ENCODE measurements at places on chromosomes 11 and 22. TPM values are rescaled to one million over a fixed set of nuclear protein-coding genes. Genes with fewer than 3 reads are reported as not detected.

DNA sequence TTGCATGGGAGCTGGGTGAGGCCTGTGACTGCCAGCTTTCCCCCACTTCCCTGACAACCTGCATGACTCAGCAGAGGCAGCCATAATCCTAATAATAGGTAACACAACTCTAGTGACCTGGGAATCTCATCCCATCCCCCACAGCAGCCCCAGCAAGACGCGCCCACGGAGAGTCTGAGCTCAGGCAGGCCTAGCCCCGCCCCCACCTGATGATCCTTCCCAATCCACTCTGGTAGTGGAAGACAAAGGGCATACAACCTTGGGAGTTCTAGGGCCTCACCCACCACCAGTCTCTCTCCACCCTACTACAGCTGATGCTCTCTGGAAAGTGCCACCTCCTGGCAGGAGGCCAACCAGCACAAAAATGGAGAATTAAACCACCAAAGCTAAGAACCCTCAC lies 60.3 kb downstream of the CWF19L2 start:
- no peak overlapping the region for H3K4me3 ChIP-seq
- peaks cover 6% of the 10 kb centered on the region for H3K4me1 ChIP-seq
- peak overlapping the region; percentile 65 for H3K27ac ChIP-seq
- DNase-seq, result no peak

SLC43A3 gene
- total RNA-seq, result 17.5 TPM

DNA sequence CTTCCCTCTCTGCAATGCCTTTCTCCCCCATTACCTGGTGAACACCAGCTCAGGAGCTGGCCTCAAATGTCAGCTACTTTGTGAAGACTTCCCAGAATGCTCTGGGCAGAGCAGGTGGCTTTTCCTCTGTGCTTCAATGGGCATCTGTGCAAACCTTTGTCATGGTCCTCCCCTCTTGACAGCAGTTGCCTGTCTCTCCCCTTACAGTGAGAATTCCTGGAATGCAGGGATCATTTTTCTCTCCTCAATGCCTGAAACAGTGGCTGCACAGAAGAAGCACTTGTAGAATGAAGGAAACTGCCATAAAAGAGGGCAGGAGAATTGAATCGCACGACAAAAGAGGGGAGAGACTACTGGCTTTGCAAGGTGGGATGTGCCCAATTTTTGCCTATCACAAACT lies 92.8 kb upstream of the NARS2 start:
- DNase-seq, result no peak
- H3K27ac ChIP-seq, result no peak overlapping the region
- peaks cover 2% of the 10 kb centered on the region for H3K27me3 ChIP-seq
- H3K4me3 ChIP-seq, result no peak overlapping the region
- no peaks in the 10 kb centered on the region for H3K36me3 ChIP-seq

DNA sequence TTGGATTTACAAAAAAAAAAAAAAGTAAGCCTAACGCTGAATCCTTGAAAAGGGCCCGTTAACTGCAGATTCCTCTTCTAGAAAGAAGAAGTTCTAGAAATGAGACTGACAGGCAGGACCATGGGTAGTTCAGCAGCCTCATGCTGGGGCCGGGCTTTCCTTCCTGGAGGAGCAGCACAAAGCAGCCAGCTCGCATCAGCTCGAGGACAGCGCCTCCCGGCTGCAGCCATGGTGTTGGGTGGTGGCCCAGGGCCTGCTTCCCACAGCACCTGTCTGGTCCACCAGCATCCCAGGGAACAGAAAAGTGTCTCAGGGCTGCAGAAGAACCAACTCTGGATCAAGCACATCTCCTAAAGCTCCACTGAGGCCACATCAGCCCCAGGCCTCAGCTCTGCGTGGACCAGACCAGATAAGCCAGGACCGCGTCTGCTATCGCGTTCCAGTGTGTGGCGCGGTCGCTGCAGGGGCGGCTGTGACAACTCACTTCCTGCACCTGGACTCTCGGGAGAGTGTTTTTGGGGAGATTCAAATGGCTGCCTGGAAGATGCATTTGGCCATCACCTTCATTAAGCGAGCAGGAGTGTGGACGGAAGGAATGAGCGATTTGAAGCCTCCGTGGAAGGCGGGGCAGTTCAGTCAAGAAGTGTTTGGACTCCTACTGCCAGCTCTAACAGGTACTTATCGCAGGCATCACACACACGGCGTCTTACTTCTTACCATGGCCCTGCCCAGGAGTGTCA lies 53.5 kb downstream of the MYH9 start:
- no peak overlapping the region for H3K4me3 ChIP-seq
- H3K27me3 ChIP-seq, result peaks cover 36% of the 10 kb centered on the region
- H3K4me1 ChIP-seq, result peaks cover 76% of the 10 kb centered on the region
- peaks cover 63% of the 10 kb centered on the region for H3K36me3 ChIP-seq
- peak overlapping the region; percentile 100 for H3K27ac ChIP-seq

BIRC2 gene
- 53.1 TPM for total RNA-seq

- H3K36me3 ChIP-seq, result peaks cover 9% of the 10 kb centered on the region
- peaks cover 65% of the 10 kb centered on the region for H3K4me1 ChIP-seq
- no peak overlapping the region for H3K27ac ChIP-seq
- H3K4me3 ChIP-seq, result no peak overlapping the region
- no peak for DNase-seq
- H3K27me3 ChIP-seq, result peaks cover 5% of the 10 kb centered on the region
Measured at GRCh38 chr22:39954584-39955055, 5.6 kb upstream of the TMA7B start.

OR5AL1 gene
- not detected for total RNA-seq

All from endothelial cell (in vitro differentiated cells).